Stimulated activated CD8-positive, alpha-beta memory T cell treated with anti-CD3 and anti-CD28 coated beads, Interleukin-15, amount 100 ng/mL, for 4 hours (primary cell): ENCODE measurements at places on chromosomes 11 and 22.

GRCh38 chr11:73372375-73372993 is 3.7 kb upstream of the RELT start:
- DNase-seq, result no peak

DNA sequence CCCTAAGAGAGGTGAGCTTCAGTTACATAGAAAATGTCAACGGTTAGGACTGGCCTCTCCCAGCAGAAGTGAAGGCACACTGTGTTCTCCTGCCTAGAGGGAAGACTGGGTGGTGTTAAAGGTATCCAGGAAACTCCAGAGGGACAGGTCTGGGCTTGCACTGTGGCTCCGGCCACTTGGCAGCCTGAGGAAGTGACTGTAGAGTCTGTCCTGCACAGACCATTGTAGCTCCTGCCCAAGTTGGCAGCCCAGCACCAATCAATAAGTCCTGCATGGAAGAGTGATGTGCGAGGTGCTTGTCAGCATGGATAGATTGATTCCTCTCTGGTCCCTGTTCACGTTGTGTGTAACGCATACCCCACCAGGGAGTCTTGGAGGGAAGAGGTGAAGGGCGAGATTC is 284.8 kb downstream of the TENM4 start:
- DNase-seq, result no peak

DNA sequence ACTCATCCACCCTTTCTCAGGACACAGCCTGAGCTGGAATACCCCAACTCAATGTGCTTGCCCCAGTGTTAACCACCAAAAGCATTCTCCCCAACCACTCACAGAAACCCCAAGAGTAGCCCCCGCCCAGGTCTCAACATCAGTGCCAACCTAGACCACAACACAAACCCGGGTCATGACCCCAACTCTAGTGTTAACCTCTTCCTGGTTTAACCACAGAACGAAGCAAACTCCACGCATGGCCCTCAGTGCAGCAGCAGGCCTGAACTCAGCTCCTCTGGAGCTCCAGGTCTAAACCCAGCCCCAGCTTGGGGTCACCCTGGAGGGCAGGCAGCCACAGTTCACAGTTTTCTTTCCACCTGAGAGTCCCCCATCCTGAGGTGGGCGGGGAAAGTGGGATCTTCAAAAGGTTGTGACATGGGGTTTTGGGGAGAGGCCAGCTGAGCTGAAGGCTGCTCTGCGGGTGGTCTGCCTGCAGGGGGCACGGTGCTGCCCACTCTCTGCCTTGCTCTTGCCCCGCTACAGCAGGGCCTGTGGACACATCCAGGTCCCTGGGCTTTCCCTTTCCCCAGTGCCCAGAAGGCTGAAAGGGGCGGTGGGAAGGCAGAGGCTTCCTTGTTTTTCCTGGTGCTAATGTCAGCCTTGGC is 37.9 kb downstream of the NECTIN1 start:
- no peak for DNase-seq

DNA sequence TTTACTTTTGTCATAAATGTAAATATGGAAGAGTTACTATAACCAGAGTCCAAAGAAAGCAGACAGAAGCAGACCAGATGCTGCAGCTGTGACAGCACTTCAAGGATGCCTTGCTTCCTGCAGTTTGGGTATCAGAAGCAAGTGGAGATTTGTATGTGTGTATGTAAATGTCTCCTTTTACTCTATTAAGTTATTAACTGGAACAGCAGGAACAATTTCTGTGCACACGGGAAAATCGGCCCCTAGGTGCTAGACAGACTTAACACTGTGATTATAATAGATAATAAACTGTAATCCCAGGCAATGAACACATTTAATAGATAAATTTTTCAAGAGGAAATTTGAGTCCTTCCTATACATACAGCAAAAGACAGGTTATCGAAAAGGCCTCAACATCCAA is 178.6 kb upstream of the PITPNB start:
- no peak for DNase-seq

GRCh38 chr22:38114484-38115398 is 4.3 kb upstream of the BAIAP2L2 start:
- DNase-seq, result peak; percentile 35
